ENCODE measurements at places on chromosomes 2 and 18.

DNA sequence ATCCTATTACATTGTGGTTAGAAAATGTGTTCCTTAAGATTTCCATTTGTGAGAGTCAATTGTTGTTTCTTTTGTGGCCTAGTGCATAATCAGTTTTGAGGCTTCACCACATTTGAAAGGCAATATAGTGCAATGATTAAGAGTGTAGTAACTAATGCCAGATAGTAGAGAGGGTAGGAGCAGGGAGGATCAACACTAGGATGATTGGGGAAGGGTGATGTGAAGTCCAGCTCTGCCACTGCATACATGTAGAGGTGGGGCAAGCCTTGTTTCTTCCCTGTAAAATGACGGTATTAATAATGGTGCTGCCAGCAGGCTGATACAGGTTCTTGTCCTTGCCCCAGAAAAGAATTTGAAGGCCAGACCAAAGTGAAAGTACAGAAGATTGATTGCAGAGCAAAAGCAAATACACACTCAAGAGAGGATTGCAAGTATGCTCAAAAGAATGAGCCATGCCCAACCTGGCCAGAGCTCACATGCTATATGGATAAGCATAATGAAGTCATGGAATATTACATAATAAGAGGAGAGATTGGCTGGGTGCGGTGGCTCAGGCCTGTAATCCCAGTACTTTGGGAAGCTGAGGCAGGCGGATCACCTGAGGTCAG is 8.0 kb downstream of the SP100 start:
- DNase-seq: no peak

GRCh38 chr18:56314396-56314795 is 324.0 kb downstream of the TXNL1 start:
- DNase-seq: no peak

GRCh38 chr2:55224761-55225261 is 7.3 kb downstream of the CLHC1 start:
- no peak for DNase-seq

GRCh38 chr2:108320326-108320922 is 31.7 kb downstream of the SULT1C2 start:
- no peak for DNase-seq

GRCh38 chr2:56309626-56310170 is 125.9 kb downstream of the CCDC85A start:
- no peak for DNase-seq

GRCh38 chr2:136439064-136439676 is 321.2 kb upstream of the CXCR4 start:
- no peak for DNase-seq
